Activated CD4-positive, alpha-beta memory T cell treated with anti-CD3 and anti-CD28 coated beads, Interleukin-2, amount 10 ng/mL, durations not matched to agents 7 days and 5 days (primary cell): ENCODE measurements at places on chromosomes 6 and 20. TPM values are rescaled to one million over a fixed set of nuclear protein-coding genes. Genes with fewer than 3 reads are reported as not detected.
A peak's percentile ranks its signal among the peaks of the same experiment; 100 is the strongest.

The FILIP1 gene
- not detected for total RNA-seq

GRCh38 chr20:31494131-31494530 lies 19.0 kb downstream of the REM1 start:
- DNase-seq: no peak

DNA sequence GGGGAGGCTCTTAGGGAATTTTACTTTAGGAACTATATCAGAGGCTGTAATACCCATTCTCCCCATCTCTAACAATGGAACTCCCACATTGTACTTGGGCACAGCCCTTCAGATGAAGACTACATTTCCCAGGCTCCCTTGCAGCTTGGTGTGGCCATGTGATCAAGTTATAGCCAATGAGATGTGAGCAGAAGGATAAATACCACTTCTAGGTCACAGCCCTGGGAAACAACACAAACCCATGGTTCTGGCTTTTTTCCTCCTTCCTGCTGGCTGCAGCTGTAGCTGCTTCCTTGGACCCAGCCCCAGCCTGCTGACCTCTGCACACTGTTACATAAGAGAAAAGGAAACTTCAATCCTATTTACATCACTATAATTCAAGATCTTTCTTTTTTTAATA lies 445.9 kb upstream of the JARID2 start:
- peak; percentile 22 for DNase-seq

GRCh38 chr20:37822141-37822601 lies 80.8 kb upstream of the VSTM2L start:
- DNase-seq: no peak

- no peak for DNase-seq
These were observed 74.9 kb downstream of the ADTRP start for GRCh38 chr6:11703725-11704124.

The LAMA4 gene
- not detected for total RNA-seq

DNA sequence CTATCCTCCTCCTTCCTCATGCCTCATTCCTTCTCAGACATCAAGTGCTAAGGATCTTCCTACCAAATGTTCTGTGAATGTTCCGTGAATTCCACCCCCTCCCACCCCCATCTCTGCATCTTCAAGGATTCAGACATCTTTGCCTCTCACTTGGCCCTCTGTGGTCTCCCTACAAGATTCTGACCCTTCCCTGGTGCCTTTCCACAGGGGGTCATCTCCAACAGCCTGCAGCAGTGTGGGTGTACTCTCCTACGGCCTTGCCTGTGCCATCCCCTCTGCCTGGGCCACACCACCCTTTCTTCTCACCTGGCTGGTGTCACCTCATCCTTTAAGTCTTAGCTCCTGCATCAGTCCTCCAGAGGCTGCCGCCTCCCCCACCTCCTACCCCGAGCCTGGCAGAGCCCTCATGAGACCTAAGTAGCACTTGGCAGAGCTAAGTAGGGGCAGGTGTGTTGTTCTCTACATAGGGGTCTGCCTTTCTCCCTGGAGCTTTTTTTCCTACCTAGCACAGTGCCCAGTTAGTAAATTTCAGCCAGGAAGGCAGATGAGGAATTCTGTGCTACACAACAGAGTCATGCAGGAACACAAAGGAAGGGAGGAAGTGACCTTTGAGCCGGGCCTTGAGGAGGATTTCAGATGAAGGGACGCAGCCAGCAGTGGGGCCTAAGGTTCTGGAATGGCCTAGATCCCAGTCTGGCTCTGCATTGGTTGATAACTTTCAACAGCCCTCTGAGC lies 43.1 kb downstream of the TM9SF4 start:
- DNase-seq: no peak

DNA sequence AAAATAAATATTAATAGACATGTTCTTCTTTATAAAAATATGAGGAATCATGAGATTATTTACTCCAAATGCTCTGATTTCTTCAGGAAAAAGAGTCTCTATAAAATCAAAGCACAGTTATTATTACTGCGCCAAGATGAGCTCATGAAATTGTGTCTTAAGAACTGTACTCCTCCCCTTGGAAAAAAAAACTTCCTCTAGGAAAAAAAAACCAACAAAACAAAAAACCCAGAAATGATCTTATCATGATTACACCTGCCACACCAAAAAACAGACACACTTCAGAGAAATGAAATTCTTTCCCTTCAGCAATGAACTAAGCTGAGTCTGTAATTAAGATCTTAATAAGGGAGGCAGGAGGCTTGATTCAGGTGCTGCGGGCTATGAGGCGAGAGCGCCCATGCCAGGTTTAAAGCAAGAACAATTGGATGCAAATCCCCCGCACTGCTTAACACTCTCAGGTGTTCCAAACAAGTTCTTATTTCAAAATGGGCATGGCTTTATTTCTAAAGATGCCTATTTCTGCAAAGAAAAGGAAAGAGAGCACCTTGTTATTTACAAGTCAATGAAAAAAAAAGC lies 9.1 kb downstream of the NEDD9 start:
- no peak for DNase-seq
